ENCODE measurements at places on chromosomes 7 and 10.

- no peak for DNase-seq
Measured at GRCh38 chr7:36309716-36310115, 79.9 kb upstream of the ANLN start.

DNA sequence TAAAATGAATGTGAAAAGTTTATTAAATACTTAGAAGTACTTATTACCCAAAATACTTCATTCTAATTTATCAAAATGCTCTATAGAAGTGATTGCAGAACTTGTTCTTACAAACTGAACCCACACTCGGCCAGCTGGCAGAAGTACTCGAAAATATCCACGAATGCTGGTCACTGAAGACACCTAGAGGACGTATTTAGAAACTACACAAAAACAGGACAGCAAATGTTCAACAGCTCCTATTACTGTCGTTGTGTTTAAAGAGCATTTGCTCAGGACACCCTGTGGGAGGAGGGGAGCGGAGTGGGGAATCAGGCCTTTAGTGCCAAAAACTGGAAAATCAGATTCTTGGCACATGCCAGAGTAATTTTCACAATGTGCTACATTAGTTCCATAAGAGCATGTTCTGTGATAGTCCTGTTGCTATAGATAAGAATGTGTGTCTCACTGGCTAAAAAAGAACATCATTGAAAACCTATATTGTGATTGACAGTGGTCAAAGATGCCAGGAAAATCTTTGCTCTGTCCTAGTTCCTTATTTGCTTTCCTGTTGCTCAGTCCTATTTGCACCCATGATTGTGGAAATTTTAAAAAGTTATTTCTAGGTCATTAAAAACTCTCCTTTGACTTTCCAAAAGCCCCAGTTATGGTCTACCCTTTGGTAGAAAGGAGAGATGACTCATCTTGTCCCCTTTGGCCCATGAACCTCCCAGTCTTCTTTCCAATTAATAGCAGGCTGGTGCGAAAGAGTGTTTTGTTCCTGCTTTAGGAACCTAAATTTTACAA lies 49.0 kb upstream of the NRBF2 start:
- DNase-seq, result peak; percentile 70

GRCh38 chr10:21511095-21511570 lies 14.3 kb downstream of the SKIDA1 start:
- DNase-seq, result no peak

- DNase-seq, result no peak
Measured at GRCh38 chr7:108456845-108457540, 757 bp upstream of the NRCAM start.

DNA sequence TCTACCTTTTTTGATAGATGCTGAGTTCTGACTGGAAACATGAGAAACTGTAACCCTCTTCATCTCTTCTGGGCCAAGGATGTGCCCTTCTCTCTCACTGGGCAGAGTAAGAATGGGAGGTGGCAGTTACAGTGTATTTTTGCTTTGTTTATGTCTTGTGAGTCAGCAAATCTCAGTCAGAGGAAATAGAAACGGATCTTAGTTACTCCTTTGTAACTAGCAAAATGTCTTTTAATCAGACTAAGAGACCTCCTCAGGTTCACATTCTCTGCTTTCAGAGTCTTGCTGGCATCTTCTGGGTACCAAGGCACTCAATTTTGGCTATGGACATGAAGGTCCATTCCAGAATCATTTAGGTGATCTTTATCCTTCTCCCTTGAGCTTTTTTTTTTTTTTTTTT lies 70.9 kb downstream of the HHEX start:
- peak; percentile 42 for DNase-seq

Data from astrocyte (in vitro differentiated cells and primary cell).